Inflammatory macrophage treated with lipopolysaccharide for 1 hour (primary cell): ENCODE measurements at places on chromosomes 1 and 21.
A peak's percentile ranks its signal among the peaks of the same experiment; 100 is the strongest.

DNA sequence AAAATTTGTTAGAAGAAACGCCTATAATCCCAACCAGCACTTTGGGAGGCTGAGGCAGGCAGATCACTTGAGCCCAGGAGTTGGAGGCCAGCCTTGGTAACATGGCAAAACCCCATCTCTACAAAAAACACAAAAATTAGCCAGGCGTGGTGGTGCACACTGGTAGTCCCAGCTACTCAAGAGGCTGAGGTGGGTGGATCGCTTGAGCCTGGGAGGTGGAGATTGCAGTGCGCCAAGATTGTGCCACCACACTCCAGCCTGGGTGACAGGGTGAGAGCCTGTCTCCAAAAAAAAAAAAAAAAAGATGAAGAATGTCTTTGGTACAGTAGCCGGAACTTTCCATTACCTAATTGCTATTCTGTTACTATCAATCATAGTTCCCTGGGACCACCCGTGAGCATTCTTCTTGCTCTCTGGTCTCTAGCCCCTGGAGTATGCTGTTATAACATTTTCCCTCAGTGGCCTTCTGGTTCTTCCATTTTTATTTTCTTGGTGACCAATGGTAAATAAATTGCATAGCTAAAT is 43.4 kb downstream of the WASF2 start:
- no peak for DNase-seq

DNA sequence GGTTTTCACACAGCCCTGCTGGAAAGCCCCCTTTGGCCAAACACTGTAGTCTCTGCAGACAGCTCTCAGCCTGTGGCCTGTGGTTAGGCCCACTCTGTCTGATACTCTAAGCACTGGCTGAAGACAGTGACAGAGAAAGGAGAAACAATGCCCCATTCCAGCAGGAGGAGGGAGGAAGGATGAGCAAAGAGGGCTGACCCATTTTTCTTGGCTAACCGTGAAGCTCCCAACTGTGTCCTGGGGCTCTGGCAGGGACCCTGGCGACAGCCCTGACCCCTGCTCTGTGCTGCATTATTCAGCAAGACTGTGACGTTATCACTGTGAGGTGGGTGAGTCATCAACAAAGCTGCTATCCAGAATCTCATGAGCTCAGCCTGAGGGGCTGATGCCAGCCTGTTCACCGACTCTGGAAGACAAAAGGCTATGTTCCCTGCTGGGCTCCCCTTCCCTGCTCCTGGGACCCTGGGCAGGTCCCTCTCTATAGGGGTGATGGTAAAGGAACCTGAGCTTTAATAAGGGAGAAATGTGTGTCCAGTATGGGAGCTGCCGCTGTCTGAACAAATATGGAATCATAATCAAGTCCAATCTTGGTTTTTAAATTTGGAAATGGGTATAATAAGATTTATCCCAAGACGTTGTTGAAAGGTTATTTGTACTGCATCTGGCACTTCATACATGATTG is 107.0 kb downstream of the RHOU start:
- peak; percentile 43 for DNase-seq

DNA sequence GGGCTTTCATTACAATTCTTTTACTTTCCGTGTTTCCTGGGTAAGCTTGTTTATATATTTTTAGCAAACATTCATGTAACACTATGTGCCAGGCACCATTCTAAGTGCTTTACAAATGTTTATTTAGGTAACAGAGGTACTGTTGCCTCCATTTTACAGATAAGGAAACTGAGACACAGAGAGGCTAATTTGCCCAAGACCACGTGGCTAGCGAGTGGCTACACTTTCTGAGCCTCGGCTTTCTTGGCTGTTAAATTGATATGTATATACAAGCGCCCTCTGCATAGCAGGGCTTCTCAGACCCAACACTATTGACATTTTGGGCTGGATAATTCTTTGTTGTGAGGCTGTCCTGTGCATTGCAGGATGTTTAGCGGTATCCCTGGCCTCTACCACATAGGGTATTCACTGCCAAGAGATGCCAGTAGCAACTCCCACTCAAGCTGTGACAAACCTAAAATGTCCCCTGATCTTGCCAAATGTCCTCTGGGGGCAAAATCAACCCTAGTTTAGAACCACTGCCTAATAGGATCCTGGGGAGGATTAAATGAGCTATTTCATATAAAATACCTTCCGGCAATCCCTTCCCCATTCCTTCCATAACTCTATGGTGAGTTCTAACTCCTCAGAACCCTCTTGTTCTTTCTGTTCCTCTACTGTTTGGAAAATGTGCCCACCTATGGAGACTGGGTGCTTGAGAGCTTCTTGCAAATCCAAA is 17.2 kb upstream of the ID3 start:
- DNase-seq, result no peak

GRCh38 chr1:198904321-198904720 is 265.5 kb downstream of the PTPRC start:
- DNase-seq, result no peak

DNA sequence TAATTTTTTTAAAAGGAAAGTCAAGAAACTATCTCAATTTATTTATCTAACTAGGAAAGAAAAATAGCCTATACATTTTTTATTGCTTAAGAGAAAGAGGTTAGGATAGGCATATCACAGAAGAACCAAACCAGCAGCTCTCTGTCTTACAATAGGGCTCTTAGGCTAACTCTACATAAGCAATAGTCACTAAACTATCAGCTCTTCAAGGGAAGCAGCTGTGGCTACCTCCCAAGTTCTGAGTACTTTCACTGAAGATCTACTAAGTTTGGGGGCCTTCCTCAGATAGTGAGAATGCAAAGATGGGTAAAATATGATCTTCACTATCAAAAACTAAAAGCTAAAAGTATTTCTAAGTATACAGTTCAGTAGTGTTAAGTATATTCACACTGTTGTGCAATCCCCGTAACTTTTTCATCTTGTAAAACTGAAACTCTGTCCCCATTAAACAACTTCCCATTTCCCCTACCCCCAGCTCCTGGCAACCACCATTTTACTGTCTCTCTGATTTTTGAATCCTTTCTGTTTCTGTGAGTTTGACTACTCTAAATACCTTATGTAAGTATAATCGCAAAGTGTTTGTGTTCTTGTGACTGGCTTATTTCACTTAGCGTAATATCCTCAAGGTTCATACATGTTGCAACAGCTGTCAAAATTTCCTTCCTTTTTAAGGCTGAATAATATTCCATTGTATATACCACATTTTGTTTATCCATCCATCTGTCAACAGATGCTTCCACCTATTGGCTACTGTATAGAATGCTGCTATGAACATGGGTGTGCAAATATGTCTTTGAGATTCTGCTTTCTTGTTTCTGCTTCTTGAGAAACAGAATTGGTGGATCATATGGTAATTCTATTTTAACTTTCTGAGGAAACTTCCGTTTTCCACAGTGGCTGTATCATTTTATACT is 73.3 kb downstream of the ACBD6 start:
- peak; percentile 70 for DNase-seq

GRCh38 chr1:159940006-159940620 is 5.3 kb downstream of the IGSF9 start:
- no peak for DNase-seq

GRCh38 chr1:11649624-11650330 is 4.5 kb downstream of the FBXO2 start:
- DNase-seq, result no peak

DNA sequence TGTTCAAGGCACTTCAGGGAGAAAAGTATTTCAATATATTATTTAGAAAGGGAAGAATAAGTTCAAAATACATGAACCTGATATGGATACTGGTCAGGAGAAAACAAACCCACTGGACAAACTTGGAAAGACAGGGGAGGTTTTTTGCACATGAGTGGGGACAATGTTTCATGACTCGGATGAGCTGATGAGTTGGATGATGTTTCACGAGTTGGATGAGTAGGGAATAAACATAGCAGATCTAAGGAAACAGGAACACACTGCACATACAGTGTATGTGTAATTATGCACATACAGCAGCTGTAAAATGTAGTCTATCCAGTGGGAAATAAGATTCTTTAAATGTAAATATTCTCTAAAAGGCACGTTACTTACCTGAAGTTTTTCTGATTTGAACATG is 682.9 kb upstream of the ADAMTS5 start:
- no peak for DNase-seq

- peak; percentile 98 for DNase-seq
These were observed 14.2 kb downstream of the CAPN2 start for GRCh38 chr1:223726380-223727001.

DNA sequence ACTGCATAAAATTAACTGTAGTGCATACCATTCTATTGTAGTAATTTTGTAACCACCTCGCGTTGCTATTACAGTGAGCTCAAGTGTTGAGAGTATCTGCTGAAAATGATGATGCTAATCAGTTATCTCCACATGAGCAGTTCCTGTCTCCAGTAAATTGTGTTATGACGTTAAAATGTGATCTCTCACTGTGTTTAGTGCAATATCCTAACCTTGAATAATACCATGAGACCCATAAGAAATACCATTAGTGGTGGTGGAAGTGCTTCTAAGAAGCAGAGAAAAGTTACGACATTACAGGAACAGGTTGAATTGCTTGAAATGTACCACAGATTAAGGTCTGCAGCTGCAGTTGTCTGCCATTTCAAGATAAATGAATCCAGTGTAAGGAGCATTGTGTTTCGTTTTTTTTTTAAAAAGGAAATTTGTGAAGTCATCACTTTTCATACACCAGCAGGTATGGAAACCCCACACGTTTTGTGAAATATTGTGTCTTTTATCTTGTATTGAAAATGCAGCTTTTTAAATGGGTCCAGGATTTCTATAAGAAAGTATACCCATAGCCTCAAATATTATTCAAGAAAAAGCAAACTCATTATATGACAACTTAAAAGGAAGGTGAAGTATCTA is 72.5 kb downstream of the ANGPTL1 start:
- no peak for DNase-seq

DNA sequence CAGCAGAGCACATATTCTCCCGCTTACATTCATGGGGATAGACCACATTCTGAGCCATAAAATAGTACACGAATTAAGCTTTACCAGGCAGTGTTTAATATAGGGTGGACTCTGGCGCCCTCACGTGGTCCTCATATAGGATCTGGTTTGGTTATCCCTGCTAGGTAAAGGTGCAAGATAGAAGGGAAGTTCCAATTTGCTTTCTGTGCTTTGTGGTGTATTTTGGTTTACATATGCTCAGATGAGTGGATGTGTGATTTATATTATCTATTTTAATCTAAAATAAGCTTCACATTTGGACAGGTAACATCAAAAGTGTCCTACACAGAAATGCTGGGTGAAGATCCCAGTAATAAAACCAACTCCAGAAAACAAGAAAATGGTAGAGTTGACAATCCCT is 3.6 kb downstream of the CR1 start:
- peak; percentile 88 for DNase-seq
